ENCODE measurements at places on chromosomes 6 and 20.

- DNase-seq, result no peak
Observed at GRCh38 chr6:29744131-29744530, 20.9 kb downstream of the HLA-F start.

GRCh38 chr6:108896111-108896661 lies 48.0 kb downstream of the ARMC2 start:
- DNase-seq, result no peak

DNA sequence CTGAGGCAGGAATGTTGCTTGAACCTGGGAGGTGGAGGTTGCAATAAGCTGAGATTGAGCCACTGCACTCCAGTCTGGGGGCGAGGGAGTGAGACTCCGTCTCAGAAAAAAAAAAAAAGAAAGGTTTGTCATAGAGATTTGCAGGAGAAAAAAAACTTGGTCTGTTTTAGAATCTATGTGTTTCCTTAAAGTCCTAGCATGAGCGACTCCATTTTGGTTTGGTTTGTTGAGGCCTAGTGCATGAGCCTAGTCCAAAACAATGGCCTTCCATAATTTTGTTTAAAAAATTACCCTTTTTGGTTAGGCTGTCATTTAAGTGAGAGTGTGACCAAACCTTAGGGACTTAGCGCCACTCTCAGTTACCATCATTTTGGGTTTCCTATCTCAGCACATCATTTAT lies 8.2 kb upstream of the GNMT start:
- DNase-seq, result no peak

GRCh38 chr6:107832151-107833056 lies 8.3 kb upstream of the SCML4 start:
- no peak for DNase-seq

DNA sequence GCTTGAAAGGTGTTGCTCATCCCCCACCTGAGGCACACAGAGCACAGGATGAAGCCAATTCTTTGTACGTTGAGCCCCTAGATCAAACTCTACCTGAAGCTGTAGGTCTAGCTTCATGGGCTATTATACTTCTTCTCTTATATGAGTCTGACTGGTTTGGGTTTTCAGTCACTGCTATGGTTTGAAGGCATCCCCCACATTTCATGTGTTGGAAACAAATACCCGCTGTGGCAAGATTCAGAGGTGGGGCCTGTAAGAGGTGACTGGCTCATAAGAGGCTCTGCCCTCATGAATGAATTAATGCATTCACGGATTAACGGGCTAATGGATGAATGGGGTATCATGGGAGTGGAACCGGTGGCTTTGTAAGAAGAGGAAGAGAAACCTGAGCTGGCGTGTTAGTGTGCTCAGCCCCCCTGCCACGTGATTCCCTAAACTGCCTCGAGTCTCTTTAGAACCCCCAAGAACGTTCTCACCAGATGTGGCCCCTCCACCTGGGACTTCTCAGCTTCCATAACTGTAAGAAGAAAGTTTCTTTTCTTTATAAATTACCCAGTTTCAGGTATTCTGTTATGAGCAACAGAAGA lies 39.2 kb downstream of the PREX1 start:
- DNase-seq, result no peak

- no peak for DNase-seq
Observed at GRCh38 chr6:53066874-53067706, 1.9 kb downstream of the FBXO9 start.

DNA sequence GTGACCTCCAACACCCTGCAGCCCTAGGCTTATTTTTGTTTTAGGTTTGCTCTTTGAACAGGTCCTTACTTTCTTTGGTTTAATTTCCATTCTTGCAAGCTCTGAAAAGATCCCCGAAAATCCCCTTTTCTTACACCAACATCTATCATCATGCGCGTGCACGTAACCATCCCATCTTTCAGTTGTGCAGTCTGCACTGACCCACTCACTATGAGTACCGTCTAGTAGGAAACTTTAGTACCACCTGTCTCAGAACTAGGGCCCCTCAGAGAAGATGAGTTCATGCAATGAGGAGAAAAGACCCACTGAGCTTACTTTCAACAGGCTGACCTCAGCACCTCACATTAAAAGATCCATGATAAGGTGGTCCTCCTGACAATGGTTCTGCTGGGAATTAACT lies 120.6 kb upstream of the AGPAT4 start:
- DNase-seq, result no peak

GRCh38 chr20:19249106-19249879 lies 36.9 kb downstream of the SLC24A3 start:
- no peak for DNase-seq

DNA sequence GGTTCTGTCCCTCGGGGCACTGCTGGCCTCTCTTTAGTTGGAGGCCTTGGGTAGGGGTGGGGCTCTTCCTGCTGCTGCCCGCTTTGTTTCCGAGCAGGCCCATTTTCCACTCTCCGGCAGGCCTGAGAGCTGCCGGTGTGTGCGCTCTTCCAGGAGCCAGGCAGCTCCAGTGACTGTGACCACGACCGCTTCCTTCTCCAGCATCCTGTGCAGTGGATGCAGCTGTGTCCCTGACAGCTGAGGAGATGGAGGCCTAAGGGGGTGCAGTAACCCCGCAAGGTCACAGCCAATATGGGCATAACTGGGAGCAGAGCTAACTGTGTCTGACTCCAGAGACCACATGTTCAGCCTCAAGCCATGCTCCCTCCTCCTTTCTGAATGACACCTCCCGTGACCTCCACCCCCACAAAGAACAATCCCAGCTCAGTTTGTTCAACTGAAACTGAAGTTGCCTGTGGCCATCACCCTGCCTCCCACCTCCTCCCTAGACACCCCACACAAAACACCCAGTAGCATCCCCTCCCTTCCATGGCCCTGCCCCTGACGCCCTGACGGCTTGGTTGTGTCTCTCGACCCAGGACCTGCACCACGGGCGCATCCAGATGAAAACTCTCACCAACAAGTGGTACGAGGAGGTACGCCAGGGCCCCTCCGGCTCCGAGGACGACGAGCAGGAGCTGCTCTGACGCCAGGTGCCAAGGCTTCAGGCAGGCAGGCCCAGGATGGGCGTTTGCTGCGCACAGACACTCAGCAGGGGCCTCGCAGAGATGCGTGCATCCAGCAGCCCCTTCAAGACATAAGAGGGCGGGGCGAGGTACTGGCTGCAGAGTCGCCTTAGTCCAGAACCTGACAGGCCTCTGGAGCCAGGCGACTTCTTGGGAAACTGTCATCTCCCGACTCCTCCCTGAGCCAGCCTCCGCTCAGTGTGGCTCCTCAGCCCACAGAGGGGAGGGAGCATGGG lies 27.8 kb downstream of the SPATA2 start:
- DNase-seq, result no peak

DNA sequence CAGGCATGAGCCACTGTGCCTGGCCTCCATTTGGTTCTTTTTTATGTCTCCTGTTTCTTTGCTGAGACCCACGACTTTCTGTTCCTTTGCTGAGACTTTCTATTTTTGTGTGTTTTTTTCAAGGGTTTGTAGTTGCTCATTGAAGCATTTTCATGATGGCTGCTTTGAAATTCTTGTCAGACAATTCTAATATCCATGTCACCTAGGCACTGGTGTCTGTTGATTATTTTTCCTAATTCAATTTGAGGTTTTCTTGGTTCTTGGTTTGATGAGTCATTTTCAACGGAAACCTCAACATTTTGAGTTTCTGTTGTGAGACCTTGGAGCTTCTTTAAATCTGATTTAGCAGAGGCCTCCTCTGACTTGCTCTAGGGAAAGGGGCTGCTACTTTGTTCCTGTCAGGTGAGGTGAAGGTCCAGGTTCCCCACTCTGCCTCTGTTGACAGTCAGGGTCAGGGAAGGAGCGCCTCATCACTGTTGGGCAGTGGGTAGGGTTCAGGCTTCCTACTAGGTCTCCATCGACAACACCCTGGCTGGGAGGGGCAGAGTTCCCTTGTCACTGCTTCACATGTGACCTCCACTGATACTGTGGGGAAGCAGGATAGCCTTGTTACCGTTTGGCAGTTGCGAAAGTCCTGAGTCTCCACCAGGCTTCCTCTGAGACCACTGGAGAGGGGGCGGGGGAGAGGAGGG lies 67.2 kb upstream of the RNF24 start:
- no peak for DNase-seq

GRCh38 chr6:27829453-27830211 lies 82.6 kb downstream of the OR2B2 start:
- no peak for DNase-seq

- DNase-seq, result no peak
Observed at GRCh38 chr6:35751594-35751993, 14.8 kb downstream of the ARMC12 start.

GRCh38 chr20:9407805-9408421 lies 106.5 kb upstream of the LAMP5 start:
- peak; percentile 8 for DNase-seq

DNA sequence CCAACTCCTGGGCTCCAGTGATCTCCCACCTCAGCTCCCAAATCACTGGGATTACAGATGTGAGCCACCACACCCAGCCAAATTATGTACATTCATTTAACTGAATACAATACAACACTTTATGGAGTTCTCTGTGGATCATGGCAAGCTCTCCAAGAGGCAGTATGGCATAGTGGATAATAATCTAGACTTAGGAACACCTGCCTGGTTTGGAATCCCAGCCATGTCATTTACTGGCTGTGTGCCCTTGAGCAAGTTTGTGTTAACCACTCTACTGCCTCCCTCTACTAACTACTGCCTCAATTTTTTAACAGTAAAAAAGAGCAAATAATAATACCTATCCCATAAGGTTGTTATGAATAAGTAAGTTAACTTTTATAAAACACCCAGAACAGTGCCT lies 1.9 kb upstream of the ETV7 start:
- DNase-seq, result no peak

DNA sequence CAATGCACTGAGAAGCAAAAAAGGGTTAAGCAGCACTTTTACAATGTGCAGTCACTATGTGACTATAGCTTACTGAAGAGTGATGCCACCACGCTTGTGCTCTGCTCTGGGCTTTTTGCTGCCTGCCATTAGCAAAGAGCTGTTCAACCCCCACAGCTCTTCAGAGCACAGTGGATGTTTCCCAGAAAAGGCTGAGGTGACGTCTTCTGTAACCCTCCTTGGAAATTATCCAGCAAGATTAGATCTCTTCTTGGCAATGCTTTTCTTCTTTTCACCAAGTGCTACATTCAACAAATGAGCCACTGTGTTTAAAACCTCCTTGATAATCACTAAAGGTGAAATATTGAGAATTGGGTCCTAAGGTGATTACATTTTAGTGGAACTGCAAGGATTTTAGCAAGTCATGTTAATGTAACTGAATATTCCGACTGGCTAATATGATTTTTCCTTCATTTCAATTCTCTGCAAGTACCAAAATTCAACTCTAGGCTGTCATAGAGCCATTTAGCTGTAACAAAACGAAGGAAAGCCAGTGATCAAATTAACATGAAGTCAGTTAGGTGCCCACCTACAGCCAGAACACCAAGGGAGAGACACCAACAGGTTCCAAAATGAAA lies 34.9 kb downstream of the ELOVL5 start:
- no peak for DNase-seq

DNA sequence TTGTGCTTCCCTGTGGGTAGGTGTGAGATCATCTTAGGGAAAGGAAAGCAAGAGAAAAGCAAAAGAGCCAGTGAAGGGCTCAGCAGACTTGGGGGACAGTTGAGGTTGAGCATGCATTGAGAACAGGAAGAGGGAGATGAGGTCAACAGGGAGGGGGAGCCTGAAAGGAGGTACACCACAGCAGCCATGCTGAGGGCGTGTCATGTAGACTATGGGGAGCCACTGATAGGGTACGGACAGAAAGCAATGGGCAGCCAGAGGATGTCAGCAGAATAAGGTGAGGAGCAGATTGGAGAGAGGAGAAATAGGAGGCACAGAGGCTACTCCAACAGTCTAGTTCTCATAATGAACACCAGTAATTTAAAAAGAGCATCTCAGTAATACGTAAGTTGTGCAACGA lies 351.1 kb upstream of the HTR1E start:
- no peak for DNase-seq

DNA sequence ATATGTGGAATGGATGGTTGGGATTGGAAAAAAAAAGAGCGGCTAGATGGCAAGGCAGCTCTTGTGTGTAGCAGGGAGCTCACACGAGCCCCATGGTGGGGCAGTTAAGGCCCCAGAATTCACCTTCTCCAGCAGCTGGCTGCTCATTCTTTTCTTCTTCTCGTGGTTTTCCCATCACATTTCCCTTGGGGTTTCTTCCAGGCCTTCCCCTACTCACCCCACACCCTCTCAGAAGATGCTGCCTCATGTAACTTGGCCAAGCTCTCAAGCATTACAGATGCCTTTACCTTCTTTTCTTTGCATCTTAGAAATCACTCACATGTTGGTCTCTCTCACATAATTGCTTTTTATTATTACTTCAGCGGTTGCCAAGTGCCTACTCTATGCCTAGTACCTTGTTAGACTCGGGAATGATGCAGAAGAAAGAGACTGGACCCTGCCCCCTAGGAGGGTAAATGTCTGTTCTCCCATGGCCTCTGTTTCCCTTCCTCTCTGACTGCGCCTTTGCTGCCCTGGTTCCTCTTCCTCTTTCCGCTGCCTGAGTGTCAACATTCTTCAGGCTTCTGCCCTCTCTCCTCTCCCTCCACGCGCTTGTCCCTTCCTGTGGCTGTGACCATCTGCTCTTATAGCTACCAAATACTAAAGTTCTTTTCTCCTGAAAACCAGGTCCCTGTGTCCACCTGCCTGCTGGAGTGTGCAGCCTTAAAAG lies 28.6 kb downstream of the PPARD start:
- DNase-seq, result no peak

- no peak for DNase-seq
Observed at GRCh38 chr20:31831211-31831610, 12.1 kb downstream of the MYLK2 start.

DNA sequence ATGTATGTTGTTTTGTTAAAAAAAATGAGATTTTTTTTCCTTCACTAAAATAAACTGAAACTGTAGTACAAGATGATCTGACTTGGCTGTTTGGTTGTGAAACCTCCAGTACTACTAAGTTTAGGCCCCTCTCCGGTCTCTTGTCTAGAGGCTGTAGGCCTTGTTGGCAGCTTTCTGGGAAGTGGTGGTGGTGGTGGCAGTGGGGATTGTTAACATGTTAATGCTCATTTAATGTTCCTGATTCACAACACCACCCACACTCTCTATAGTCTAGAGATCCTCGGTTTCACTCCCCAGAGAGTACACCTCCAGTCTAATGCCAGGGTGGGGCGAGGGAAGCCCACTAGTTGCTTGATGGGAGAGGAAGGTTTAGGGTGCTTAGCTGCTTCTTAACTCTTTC lies 24.1 kb downstream of the STK4 start:
- DNase-seq, result peak; percentile 18

- no peak for DNase-seq
Observed at GRCh38 chr20:3586093-3586492, 77.1 kb downstream of the GFRA4 start.

DNA sequence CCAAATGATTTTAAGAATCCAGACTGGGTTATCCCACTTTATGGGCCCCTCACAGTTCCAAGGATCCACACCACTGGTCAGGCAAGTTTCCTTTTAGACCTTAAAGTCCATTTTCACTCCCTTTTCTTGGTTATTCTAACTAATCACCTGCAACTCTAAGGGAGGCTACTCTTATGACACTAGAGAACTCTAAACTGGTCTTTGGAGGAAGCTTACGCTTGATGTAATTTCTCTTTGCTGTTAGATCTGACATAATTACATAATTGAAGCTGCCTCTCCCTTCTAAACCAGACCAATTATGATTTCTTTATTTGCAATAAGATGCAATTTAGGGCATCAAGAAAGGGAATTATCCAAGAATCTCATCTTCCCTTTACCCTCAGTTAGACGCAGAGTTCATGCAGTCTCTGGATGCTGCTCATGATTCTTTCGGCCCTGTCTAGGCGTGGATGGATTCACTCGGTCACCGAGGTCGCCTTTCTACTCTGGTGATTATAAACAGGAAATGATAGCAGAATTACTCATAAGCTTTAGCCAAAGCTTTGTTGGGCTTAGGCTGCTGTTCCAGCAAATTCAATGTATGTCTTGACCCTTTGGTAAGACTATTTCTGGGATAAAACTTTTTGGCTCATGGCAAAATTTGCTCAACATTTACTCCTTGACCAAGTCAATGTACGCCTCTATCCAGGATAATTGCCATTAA lies 166.4 kb upstream of the PRND start:
- no peak for DNase-seq

Data from stimulated activated CD8-positive, alpha-beta memory T cell treated with anti-CD3 and anti-CD28 coated beads, Interleukin-15, amount 100 ng/mL, for 24 hours (primary cell).